ENCODE measurements at places on chromosomes 7 and 10. TPM values are rescaled to one million over a fixed set of nuclear protein-coding genes. Genes with fewer than 3 reads are reported as not detected.

The LRMDA gene
- total RNA-seq = not detected

The NPC1L1 gene
- 0.06 TPM for total RNA-seq

The ERCC6 gene
- 36.2 TPM for total RNA-seq

The HECTD2 gene
- total RNA-seq = 6.0 TPM

DNA sequence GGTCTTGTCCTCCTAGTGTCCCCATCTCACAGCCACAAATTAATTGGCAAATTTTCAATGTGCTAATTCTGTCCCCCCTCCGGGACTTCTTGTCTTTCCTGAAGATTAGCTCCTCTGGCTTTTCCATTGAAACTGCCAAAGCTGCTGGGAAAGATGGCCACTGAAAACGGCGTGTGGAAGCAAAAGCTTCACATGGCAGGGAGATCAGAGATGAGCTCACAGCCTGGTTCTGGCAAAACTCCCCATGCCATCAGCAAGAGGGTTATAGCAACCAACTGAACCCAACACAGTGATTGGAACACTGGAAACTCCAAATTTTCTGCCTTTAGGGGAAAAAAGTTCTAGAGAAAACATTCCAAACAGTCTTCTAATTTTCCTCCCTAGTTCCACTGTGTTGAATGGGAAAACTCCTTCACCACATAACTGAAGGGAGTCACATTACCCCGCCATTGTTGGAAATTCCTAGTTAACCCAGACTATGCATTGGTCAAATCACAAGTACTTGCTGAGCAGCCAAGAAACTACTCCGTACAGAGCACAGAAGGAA lies 37.0 kb downstream of the NRAP start:
- no peak for DNase-seq

DNA sequence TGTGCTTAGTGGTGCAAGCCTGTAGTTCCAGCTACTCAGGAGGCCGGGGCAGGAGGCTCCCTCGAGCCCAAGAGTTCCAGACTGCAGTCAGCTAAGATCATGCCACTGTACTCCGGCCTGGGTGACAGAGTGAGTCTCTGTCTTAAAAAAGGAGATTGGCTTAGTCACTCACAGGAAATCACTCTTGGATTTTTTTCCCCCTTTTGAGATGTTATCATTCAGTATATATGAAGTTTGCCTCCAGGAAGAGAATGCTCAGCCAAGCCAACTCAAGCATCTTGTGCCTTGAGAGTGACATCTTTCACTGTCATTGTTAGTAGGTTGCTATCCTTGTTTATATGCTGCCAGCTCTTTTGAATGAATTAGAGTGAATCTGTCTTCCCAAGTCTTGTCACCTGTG lies 28.0 kb downstream of the NIPSNAP2 start:
- no peak for DNase-seq

GRCh38 chr10:133000648-133001047 lies 58.3 kb upstream of the CFAP46 start:
- DNase-seq = no peak

GRCh38 chr10:110724116-110724921 lies 80.2 kb downstream of the RBM20 start:
- no peak for DNase-seq

GRCh38 chr10:124732931-124733570 lies 11.1 kb downstream of the FAM53B start:
- peak; percentile 53 for DNase-seq

GRCh38 chr7:105402221-105403095 lies 13.7 kb upstream of the SRPK2 start:
- DNase-seq = no peak

DNA sequence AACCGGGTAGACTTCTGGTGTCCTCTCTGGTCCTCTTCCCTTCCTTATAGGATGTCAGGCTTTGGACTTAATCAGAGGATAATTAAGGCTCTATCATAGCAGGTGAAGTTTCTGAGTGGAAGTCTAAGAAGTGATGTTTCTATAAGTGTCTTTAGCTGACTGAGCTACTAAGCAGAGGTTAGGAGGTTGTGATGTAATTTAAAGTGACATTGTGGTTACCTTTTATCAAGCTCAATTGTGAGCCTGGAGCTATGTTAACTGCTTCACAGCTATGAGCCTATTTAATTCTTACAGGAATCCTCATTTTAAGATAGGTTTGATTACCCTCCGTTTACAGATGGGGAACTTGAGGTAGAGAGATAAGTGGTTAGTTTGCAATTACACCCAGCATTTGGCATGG lies 365.1 kb downstream of the AUTS2 start:
- DNase-seq = no peak

- no peak for DNase-seq
Measured at GRCh38 chr7:68422281-68422680, 1176.0 kb upstream of the AUTS2 start.
